ENCODE measurements at places on chromosomes 5 and 9.

DNA sequence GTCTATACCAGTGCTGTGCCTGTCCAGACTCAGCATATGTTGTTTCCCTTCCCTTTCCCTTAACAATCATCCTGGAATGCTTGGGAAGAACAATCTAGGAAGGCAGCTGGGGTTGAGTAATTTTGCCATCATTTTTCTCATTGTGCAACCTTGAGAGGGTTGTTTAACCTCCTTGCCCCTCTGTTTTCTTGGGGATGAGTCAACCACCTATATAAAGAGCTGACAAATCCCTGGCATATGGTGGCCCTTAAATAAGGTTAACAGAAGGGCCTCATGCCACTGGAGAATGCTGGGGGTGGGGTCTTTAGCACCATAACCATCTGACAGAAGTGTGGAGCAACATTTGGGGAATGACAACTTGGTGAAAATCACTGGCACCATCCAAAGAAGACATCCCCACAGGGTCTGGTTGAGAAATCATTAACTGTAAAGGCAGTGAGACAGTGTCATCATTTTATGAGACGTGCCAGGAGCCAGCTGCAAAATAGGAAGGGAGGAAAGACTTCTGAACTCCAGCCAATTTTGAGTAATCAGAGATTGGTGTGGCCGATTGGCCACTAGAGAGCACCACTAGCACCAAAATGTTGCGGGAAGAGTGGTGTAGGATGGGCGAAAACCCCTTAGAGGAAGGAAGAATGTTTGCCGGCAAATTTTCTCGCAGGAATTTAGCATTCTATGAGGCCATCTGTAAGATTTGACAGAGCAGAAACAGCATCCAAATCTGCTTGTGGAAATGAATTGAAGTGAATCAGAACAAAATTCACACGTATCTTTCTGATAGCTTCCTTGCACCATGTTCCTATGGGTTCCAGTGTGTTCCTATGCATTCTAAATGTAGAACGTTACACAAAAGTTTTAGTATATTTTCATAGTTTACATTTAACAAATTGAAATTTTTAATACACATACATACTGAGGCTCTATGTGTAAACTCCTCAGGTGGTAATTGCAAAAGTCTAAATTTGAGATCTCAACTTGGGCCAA, 113.8 kb downstream of the MSX2 start:
- DNase-seq = peak; percentile 75

DNA sequence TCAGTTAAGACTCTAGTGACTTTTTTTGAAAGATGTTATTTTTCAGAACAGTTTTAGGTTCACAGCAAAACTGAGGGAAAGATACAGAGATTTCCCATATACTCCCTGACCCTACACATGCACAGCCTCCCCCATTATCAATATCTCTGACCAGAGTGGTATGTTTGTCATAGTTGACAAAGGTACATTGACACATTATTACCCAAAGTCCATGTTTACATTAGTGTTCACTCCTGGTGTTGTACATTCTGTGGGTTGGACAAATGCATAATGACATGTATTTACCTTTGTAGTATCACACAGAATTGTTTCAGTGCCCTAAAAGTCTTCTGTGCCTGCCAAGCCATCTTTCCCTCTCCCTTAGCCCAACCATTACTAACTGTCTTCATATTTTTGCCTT, 470.7 kb upstream of the DMAC1 start:
- no peak for DNase-seq

GRCh38 chr9:97299809-97300414, 7.5 kb upstream of the CCDC180 start:
- no peak for DNase-seq

DNA sequence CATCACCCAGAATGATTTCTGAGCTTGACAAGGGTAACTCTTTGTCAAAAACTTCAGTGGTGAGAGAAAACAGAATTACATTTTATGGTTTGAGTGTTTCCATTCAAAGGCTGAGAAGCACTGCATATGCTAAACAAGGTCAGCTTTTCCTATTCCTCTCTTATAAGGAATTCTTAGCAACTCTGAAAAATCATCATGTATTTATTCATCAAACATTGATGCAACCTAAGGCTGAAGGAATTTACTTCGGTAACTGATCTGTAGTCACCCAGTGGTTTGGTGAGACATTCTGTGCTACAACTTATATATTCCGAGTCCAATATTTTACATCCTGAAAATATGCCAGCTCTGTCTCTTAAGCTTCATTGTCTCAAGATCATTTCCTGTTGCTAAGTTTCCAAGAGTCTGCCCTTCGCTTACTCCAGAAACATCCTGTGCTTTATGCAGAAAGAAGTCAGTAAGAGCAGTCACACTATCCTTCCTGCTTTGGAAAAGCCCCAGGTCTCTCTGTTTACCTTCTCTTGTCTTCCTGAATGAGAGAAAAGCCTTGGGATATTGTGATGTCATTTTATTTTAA, 176.6 kb upstream of the TBCA start:
- DNase-seq = peak; percentile 60

GRCh38 chr5:65326922-65327321, 154.8 kb downstream of the ADAMTS6 start:
- DNase-seq = no peak

- DNase-seq = no peak
Observed at GRCh38 chr5:116229131-116229689, 144.4 kb downstream of the COMMD10 start.

GRCh38 chr5:72273547-72273946, 46.5 kb downstream of the MRPS27 start:
- DNase-seq = no peak

DNA sequence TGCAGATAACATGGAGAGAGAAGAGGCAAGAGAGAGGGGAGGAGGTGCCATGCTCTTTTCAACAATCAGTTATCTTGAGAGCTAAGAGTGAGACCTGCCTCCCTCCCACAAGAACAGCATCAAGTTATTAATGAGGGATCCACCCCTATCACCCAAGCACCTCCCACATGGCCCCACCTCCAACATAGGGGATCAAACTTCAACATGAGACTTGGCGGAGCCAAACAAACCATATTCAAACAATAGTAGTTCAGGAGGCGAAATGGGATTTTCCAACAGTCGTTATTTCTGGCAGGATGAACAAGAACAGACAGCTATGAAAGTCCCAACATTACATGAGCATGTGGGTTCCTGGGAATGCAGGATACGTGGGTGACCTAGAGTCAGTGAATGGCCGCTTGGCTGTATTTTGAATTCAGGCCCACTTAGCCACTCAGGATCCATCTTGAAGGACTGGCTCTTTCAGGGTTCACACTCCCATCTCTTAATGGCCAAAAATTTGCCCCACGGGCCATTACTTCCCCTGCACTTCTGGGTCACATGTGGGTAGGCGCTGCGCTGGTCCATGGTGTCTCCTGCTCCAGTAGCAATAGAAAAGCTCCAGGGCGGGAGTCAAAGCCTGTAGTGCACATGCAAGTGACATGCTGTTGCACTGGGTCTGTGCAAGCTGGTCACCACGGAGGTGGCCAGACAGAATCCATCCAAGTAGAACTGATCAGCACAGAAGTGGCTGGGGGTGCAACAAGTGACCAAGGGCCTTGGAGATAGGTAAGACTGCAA, 7.1 kb upstream of the FAF2 start:
- DNase-seq = no peak

DNA sequence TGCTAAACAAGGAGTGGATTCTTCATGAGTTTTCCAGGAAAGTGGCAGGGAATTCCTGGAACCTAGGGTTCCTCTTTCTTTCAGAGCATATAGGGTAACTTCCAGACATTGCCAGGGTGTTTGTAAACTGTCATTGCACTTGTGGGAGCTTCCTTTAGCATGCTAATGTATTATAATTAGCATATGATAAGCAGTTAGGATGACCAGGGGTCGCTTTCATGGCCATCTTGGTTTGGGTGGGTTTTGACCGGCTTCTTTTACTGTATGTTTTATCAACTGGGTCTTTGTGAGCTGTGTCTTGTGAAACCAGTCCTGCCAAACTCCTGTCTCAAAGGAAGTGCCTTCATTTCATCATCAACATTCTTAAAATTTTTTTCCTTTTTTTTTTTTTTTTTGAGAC, 11.9 kb upstream of the MELK start:
- DNase-seq = no peak

Data from pons (tissue), 1 donor.